SW480 (cell line): ENCODE measurements at places on chromosomes 2 and 18.

GRCh38 chr18:55413474-55413873 lies 174.5 kb downstream of the TCF4 start:
- no peak for DNase-seq

GRCh38 chr18:48399303-48400075 lies 9.7 kb downstream of the ZBTB7C start:
- no peak for DNase-seq

DNA sequence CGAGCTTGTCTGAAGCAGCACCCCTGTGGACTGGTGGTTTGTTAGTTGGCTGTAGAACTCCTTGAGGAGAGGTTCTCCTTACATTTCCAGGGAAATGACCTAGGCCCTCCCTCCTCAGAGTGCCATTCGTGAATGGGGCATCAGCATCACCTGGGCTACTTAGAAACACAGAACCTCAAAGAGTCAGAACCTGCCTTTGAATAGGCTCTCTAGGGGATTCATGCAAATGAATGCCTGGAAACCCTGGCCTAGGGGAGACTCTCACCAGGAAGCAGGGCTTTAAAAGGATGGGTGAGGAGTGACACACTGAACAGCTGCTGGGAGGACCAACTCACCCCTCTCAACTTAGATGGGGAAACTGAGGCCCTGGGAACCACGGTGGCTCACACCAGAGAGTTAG lies 2.1 kb upstream of the MOCOS start:
- no peak for DNase-seq

GRCh38 chr18:14941792-14942191 lies 193.8 kb downstream of the ANKRD30B start:
- DNase-seq: no peak

DNA sequence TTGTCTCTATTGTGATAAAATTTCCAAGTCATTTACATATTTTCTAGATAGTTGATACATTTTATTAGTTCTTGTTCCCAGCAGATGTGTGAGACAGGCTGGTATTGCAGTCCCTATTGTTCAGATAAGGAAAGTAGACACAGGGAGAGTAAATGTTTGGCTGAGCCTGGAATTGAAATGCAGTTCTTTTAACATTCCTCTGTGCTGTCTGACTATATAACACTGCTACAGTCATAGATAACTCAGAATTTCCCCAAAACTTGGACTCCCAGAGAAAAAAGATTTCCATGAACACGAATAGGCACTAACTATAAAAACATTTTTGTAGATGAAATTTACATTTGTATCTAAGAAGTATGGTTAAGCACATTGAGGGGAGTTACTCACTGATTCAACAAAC lies 71.4 kb downstream of the PLCL1 start:
- DNase-seq: no peak

GRCh38 chr18:25055076-25055475 lies 296.9 kb downstream of the ZNF521 start:
- no peak for DNase-seq

DNA sequence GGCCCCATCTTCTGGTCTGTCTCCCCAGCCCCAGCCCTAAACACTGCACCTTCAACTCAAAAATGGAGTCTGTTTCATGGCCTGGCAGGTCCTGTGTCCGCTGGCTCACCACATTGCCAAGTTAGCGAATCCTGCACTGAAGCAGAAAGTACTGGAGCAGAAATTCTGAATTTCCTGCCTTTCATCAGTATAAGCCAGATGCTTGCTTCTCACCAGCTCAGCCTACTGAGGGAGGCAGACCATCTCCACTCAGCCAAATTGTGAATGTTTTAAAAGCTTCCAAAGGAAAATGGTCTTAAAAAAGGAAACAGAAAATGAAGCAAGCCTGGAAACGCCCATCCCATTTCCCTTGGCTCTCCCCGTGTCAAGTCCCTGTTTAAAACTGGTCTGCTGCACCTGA lies 157.8 kb downstream of the C1D start:
- no peak for DNase-seq

GRCh38 chr2:88350331-88351248 lies 101.9 kb downstream of the FOXI3 start:
- DNase-seq: peak; percentile 49
